Activated CD4-positive, alpha-beta T cell treated with anti-CD3 and anti-CD28 coated beads, Interleukin-2, amount 50 U/mL, for 4 hours (primary cell): ENCODE measurements at places on chromosomes 3 and 15.

DNA sequence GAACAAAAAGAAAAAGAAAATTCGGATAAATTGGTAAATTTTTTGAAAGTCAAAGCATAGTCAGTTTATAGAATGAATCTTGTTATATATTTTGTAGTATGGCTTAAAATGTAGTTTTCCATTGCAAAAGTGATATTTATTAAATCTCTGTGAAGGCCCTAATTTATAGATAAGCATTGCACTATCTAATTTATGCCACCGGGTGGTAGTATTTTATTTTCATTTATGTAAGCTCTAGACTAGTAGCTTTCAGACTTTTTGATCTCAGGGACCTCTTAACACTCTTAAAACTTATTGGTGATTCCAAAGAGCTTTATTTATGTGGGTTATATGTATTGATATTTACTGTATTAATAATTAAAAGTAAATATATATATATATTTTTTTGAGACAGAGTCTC is 133.9 kb upstream of the LRRFIP2 start:
- no peak for DNase-seq

DNA sequence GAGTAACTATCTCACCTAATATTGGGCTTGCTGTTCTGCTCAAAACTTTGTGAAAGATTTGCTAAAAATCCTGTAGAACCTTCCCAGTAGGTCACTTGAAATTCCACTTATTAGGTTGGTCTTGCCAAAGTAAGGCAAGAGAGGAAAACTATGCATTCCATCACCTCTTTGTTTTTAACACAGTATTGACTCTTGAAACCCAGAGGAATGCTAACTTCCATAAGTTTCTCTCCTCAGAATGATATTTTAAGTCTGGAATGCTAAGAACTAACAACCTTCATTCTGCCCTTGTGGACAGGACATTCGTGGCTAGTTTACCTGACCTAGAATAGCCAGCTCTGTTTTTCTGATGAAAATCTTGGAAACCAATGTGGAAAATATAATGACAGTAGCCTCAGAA is 154.5 kb downstream of the TMCO5A start:
- DNase-seq = no peak

GRCh38 chr3:102662498-102662772 is 227.6 kb downstream of the ZPLD1 start:
- no peak for DNase-seq

GRCh38 chr3:15310491-15311370 is 21.7 kb downstream of the SH3BP5 start:
- DNase-seq = peak; percentile 59

GRCh38 chr15:91338766-91339165 is 238.7 kb downstream of the SV2B start:
- no peak for DNase-seq

DNA sequence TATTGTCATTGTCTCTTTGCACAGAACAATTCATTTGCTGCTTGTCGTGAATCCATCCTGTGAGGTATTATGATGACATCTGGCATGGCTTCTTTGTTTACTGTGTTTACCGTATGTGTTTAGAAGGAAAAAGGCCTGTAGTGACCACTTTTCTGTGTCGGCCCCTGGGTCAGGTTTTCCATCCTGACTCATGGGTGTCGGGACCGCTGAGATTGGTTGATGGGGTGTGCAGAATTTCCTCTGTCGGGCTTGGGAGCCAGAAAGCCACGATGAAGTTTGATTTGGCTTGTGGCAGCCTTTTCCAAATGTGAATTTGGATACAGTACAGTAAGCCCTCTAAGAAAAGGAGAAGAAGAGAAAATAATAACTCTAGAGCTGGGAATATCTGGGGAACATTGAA is 113.5 kb downstream of the FNDC3B start:
- no peak for DNase-seq
